Activated CD4-positive, alpha-beta T cell treated with anti-CD3 and anti-CD28 coated beads, Interleukin-2, amount 10 ng/mL, durations not matched to agents 7 days and 5 days (primary cell): ENCODE measurements at places on chromosomes 7 and 10.
A peak's percentile ranks its signal among the peaks of the same experiment; 100 is the strongest.

- peak; percentile 82 for DNase-seq
These were observed 165.9 kb downstream of the DNAJB6 start for GRCh38 chr7:157502701-157503111.

DNA sequence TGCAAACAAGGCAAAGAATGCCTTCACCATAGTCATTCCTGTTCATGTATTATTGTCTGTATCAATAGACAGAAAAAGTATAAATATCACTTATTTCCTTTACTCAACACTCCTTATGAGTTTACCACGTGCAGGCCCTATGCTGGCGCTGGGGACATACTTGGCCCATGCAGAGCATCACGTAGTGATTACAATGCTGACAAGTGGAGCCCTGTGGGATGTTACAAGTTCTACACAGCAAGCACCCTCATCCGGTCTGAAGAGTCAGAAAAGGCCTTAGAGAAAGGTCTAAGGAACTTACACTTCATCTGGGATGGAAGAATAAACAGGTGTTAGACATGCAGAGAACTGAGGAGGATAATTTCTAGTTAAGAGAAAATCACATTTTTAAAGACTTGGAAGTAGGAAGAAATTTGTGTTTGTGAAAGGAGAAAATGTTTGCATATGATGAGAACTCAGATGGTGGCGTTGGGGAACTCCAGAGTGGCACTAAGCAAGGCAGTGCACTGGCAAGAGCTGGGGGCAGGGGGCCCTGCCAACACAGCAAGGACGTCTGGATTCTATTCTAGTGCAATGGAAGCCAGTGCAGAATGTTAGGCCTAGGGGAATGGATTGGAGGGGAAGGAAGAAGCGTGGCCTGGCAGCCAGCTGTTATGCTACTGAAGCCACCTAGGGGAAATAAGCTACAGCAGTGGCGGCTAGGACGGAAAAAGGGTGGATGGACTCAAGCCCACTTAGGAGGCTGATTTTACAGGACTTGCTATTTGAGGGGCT is 116.2 kb downstream of the ELMO1 start:
- no peak for DNase-seq

DNA sequence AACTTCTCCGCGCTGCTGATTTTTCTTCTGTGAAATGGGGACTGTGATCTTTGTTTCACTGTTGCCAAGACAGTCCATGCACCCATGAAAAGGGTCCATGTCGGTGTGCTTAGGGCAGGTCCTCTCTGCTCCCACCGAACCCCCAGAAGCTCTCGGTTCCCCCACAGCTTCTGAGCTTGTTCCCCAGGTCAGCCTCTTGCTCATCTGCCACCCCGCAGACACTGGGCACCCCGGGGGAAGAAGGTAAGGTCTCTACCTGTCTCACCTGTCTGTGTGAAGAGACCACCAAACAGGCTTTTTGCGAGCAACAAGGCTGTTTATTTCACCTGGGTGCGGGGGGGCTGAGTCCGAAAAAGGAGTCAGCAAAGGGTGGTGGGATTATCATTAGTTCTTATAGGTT is 66.2 kb upstream of the NANOS1 start:
- no peak for DNase-seq

GRCh38 chr10:89615824-89616223 is 29.2 kb downstream of the PANK1 start:
- no peak for DNase-seq

- no peak for DNase-seq
These were observed 156.7 kb downstream of the PRKG1 start for GRCh38 chr10:51230887-51231585.

- DNase-seq: no peak
These were observed 56.0 kb downstream of the PRF1 start for GRCh38 chr10:70546584-70546983.

GRCh38 chr10:3096149-3096548 is 28.8 kb downstream of the PFKP start:
- no peak for DNase-seq

- DNase-seq: no peak
These were observed 742.1 kb downstream of the CNTNAP2 start for GRCh38 chr7:146858690-146859089.
